ENCODE measurements at places on chromosomes 7 and 10. TPM values are rescaled to one million over a fixed set of nuclear protein-coding genes. Genes with fewer than 3 reads are reported as not detected.

Gene HMX3
- total RNA-seq: 0.20 TPM

GRCh38 chr7:1329966-1330800, 97.5 kb downstream of the UNCX start:
- no peak for DNase-seq

Gene PON1
- total RNA-seq: 0.90 TPM

DNA sequence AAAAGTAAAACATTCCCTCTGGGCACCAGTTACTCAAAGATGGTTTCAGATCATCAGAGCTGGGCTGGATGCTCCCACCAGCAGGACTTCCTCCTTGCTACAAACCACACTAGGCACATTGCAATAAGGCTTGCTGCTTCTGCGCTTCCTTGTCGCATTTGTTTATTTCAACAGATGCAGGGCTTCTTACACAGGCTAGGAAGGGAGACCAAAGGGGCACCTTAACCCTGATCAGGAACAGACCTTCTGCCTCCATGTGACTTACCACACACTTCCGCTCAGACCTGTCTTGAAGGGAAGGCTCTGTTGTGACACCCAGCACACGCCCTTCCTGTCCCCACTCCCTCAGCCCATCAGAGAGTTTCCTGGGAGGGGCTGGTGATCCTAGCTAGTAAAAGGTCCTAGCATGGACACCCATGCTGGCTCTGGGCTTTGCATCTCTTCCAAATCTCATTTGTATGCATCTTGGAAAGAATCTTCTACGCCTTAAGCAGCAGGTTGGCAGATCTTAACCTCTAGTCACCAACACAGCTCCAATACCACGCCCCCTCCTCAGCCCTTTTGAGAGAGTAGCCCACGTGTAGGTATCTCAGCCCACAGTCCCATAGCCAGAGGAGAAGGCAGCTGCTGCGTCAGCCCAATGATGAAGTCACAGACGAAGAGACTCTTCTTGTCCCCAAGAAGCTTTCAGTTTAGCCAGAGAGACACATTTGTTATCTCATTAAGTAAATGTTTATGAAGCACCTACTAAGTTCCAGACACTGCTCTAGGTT, 47.1 kb upstream of the SVIL start:
- no peak for DNase-seq

DNA sequence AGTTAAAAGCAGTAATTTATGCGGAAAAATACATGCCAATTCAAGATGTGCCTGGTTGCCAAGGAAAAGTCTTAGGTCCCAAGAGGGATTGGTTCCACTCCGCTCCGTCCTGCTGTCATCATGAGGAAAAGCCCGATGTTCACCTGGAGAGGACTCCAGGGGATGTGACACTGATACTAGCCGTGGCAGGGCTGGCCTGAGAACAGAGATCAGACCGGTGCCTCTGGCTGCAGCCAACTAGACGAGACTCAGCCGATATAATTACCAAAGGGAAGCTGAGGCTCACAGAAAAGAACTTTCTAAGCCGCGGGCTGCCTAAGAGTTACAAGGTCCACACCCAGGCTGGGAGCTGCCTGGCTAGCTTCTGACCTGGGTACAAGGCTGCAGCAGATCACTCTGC, 81.3 kb upstream of the UNC5B start:
- no peak for DNase-seq

Gene FAM237B
- total RNA-seq: not detected

DNA sequence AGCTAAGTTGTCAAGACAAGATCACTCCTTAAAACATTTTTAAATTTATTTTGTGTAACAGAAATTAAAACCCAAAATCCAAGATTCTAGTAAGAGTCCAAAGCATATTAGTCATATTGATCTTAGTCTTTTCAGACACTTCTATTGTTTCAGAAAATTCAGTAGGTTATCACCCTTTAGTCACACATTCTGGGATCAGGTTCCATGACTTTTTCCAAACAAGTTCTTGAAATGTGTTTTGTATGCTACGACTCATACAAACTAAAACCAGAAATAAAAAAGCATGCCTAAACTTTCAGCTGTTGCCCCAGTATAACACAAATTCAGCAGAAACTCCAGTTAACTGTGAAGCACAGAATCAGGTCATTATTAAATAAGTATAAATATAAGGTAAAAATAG, 10.7 kb downstream of the SEMA3D start:
- DNase-seq: no peak

GRCh38 chr7:44398953-44399574, 73.7 kb upstream of the CAMK2B start:
- DNase-seq: no peak

Gene DIP2C
- total RNA-seq: 7.6 TPM

DNA sequence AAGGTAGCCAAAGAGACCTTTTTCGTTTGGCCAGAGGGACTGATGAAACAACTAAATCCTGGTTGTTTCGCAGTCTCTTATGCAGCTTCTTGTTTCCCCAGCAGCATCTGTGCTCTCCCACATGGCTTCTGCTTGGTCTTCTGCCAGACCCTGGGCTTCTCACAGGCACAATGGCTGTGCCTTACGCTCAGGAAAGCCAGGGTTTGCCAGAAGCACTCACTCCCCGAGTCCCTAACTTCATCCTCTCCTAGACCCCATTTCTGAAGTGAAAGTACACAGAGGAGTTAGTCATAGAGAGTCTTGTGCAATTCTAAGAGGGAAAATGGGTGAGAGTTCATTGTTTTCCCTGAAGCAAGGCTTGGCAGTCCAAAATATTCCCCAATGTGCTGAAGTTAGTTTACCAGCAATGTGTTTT, 121.7 kb downstream of the EVX1 start:
- DNase-seq: no peak

Gene LRRN3
- total RNA-seq: 1.0 TPM

- no peak for DNase-seq
These were observed 73.1 kb upstream of the UCN3 start for GRCh38 chr10:5291501-5292195.

- no peak for DNase-seq
These were observed 25.2 kb downstream of the HBP1 start for GRCh38 chr7:107194052-107194451.

Gene STEAP4
- total RNA-seq: not detected

Gene PDE1C
- 0.31 TPM for total RNA-seq

GRCh38 chr7:5387711-5388245, 35.9 kb downstream of the TNRC18 start:
- peak; percentile 64 for DNase-seq

Data from H9 (cell line).